Stimulated activated CD4-positive, alpha-beta T cell treated with anti-CD3 and anti-CD28 coated beads, TNF-alpha, amount 100 ng/mL, for 1 hour (primary cell): ENCODE measurements at places on chromosomes 11 and 22.

- DNase-seq = no peak
Observed at GRCh38 chr11:123216249-123216648, 21.2 kb upstream of the CLMP start.

DNA sequence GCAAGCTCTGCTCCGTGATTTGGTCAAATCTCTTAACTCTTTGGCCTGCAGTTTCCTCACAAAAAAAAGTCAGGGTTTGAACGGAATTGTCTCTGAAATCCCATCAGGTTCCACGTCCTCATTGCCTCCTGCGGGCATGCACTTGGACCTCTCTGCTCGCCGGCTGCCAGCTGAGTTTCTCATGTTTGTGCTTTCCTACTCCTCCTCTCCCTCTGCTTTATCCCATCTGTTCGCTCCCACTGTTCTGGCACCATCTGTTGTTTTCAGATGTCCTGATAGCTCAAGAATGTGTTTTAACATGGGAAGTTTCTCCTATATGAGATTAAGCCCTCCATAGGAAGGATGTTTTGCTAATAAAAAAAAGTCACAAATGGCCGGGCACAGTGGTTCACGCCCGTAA lies 49.4 kb upstream of the ARHGAP42 start:
- DNase-seq = no peak

DNA sequence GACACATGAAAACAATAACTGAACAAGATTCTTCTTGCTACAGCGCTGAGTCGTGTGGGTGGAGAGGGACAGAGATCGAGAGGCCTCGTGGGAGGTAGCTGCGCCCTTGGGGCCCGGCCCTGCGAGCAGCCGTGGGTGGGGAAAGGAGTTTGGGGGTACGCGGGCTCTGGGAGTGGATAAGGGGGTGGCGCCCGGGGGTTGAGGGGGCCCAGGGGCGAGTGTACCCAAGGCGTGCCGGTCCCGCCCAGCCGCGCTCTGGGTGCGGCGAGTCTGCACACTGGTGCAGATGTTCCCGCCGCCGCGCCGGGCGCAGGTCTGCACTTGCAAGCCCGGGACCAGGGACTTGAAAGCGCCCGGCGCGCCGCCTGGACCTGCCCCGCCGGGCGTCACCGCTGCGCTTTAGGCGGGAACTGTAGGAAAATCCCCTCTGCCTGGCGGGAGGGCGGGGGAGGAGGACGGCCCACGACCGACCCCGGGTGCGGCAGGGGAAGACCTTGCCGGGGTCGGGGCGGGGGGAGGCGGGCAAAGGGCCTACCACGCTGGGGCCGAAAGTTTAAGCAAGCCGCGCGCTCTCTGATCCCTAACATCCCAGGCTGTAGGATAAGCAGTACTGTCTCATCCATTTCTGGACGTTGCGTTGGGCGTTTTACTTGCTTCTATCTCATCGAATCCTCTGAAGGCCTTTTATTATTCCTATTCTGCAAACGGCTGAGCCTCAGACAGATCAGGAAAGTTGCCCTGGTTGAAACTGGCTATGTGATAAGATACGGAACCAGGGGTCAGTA lies 1.4 kb upstream of the KREMEN1 start:
- DNase-seq = peak; percentile 10

- DNase-seq = no peak
Observed at GRCh38 chr11:61917334-61918109, at the start of gene RAB3IL1. RAB3IL1 (minus strand) TSS chr11:61917566; CDS start chr11:61917367, 199 bp downstream.

GRCh38 chr11:64358536-64358906 lies 441 bp upstream of the RPS6KA4 start:
- DNase-seq = no peak

GRCh38 chr11:31977343-31977742 lies 113.5 kb upstream of the RCN1 start:
- DNase-seq = no peak

DNA sequence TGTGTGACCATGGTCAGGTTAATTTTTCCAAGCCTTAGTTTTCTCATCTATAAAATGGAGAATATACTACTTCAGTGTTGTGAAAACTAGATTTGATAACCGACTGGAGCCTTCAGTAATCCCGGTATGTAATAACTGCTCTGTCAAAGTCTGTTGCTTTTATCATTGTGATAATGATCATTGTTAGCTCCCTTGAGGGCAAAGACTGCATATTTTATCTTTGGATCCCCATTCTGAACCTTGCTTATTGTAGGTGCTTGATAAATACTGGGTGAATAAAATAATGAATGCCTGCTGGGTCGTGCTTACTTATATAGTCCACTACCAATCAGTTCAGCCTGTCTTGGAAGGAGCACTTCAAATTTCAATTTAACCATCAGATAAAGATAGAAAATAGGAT lies 105.3 kb downstream of the ARFGAP2 start:
- no peak for DNase-seq

GRCh38 chr22:46534177-46534776 lies 3.1 kb downstream of the CELSR1 start:
- DNase-seq = no peak
